ENCODE measurements at places on chromosomes 7 and 10. TPM values are rescaled to one million over a fixed set of nuclear protein-coding genes. Genes with fewer than 3 reads are reported as not detected.

The EN2 gene
- total RNA-seq: under 0.01 TPM

- no peak for DNase-seq
These were observed 41.3 kb downstream of the GRK5 start for GRCh38 chr10:119248681-119249080.

- DNase-seq: no peak
These were observed 17.8 kb upstream of the MTPAP start for GRCh38 chr10:30366829-30367228.

GRCh38 chr7:134995239-134996096, 9.2 kb downstream of the AGBL3 start:
- no peak for DNase-seq

GRCh38 chr7:101565601-101566209, 63.4 kb downstream of the MYL10 start:
- no peak for DNase-seq

DNA sequence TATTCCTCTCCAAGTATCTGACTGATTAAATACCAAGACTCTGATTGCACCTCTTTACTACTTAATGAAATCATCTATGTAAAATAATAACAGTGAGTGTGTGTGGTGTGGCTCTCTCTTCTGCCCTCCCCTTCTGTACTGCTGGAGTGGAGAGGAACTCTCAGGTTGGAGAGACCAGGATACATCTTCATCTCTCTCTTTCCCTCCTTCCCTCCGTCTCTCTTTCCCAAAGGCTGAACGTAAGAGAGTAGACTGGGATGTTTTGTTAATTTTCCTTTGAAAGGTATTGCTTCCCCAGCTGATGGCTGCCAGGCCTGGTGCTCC, 272 bp upstream of the GJC3 start:
- no peak for DNase-seq

GRCh38 chr10:13911821-13912520, 325.2 kb downstream of the PRPF18 start:
- DNase-seq: no peak

DNA sequence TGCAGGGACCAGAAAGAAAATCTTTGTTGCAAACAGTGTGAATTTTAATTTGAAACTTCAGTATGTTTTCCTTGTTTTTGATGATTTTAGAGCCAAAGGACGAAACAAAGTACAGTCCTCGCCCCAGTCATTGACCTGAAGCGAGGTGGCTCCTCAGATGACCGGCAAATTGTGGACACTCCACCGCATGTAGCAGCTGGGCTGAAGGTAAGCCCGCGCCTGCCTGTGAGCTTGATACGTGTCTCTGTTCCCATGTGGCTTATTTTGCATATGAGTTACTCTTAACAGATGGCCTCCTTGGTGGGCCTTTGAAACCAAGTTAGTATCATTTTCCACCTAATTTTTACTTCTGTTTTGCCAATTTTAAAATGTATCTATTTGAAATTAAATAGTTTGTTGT, 12.3 kb downstream of the RBM17 start:
- no peak for DNase-seq

- DNase-seq: no peak
These were observed 602.7 kb upstream of the SORCS1 start for GRCh38 chr10:107767185-107767584.

DNA sequence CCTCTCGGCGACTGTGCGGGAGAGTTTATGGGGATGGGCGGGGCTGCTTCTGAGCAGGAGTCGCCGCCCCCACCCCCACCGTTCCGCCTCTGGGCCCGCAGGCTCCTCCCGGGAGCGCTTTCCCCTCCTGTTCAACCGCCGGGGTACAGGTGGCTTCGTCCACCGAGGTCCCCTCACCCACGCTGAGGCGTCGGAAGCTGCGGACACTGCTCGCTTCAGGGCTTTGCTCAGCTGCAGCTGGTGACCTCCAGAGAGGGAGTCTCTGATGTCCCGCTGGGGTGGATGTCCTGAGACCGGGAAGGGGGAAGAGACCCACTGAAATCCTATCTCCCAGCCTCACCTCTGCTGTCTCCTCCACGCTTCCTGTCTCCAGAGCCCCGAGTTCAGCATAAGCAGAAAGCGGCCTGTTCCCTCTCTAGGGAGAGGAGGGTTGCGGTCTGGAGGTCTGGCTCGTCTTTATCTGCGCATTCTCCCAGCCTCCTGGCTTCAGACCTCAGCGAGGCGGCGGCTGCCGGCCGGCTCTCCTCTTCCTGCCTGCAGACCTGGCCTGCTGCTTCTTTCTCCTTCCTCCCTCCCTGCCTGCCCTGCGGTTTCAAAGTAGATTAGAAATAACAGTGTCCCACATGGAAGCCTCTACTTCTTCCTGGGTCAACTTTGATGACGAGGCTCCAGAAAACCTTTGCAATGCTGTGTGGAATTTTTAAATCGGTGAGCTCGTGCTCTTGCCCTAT, 1.8 kb downstream of the CYP2E1 start:
- no peak for DNase-seq

The CCZ1B gene
- 34.1 TPM for total RNA-seq

GRCh38 chr10:109886781-109887140, 36.5 kb downstream of the XPNPEP1 start:
- no peak for DNase-seq

DNA sequence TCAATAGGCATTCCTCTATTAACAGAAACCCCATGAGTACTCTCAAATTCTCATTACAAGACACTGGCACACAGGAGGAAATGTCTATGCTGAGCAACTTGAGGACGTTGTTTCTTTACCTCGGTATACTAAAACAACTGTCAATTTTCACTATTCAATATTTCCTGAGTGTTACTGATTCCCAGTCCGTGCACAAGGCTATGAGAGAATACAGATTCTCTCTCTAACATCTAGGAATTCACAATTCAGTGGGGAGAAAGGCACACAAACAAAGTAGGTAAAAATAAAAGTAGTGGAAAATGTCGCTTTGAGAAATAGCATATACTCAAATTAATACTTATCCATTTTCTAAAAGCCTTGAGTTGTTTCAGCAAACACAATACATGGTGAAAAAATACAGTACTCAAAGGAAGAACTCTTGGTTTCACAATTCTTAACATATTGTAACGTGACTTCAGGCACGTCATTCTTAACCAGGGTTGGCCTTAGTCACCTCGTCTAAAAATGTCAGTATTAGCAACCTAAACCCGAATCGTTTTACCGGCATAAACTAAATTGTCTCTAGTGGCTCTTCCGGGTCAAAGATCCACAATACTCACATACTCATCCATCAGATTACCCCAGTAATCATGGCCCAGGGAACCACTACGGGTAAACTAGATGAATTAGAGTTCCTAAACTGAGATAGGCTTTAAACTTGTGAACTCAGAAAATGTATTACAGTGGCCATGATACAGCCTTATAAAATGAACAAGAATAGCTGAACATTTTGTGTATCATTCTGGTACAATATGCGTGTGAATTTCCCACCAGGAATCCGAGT, 1.5 kb downstream of the IPMK start:
- peak; percentile 61 for DNase-seq

The NCAPG2 gene
- total RNA-seq: 10.7 TPM

DNA sequence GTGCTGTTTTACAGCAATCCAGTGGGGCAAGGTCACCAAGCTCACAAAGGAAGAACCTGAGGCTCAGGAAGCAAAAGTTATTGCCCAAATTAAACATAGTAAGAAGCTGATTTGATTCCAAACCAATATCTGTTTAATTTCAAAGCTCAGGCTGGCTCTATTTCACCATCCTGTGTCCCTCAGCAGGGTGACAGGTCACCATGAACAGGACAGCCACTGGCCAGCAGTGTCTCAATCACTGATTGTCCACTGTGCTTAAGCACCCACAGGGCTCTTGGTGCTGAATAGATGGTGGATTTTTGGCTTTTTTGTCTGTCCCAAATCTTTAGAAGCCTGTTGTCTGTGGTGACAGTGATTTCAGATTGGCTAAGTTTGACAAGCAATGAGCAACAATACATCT, 146.4 kb upstream of the ZNF32 start:
- DNase-seq: no peak

The MRLN gene
- total RNA-seq: not detected

The PRLHR gene
- not detected for total RNA-seq

Data from dermis microvascular lymphatic vessel endothelial cell (primary cell).